ENCODE measurements at places on chromosomes 12 and 14.

GRCh38 chr14:77979171-77979570, 179.3 kb downstream of the ADCK1 start:
- DNase-seq: no peak

DNA sequence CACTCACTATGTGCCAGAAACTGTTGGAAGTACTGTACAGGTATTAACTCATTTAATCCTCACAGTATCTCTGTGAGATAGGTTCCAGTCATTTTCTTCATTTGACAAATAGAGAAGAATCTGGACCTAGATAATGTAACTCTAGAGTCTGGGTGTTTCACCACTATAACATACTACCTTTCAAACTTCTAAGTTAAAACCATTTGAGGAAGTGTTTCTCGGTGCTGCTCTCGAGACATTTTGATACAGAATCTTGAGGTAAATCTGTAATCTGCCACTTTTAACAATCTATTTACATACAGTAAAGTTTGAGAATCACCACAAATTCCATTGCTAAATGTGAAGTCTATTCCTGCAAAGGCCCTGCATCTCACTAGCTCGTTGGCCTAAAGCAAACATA, 8.8 kb downstream of the OLR1 start:
- no peak for DNase-seq

- DNase-seq: no peak
These were observed 440.4 kb downstream of the ADAMTS20 start for GRCh38 chr12:43111608-43112007.

DNA sequence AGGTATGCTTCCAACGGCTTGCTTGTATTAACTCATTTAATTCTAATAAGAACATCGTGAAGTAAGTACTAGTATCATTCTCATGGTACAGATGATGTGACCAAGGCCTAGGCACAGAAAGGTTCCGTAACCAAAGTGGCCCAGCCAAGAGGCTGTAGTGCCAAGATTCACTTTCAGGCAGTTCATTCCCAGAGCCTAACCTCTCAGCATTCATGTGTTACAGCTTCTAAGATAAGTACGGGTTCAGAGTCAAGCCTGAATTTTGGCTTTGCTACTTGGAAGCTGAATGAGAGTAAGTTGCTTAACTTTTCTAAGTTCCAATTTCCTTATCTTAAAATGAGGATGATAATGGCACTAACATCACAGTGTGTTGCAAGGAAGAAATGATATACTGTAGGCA, 379.9 kb downstream of the AEBP2 start:
- no peak for DNase-seq

DNA sequence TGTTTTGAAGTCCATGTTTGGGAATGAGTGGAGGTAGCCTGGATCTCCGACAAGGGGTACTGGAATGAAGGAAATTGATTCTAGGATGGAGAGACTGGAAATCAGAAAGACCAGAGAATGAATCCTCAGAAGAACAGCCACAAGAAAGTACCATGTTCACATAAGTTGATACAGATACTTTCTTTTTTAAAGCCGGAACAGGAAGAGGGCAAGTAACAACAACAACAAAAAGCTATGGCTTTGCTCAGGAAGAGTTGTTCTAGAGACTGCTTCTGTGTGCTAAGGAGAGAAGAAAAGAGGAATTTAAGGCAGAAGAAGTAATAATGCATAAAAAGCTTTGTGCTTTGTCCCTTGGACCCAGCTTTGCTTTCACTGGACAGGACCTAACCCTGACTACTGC, 6.2 kb downstream of the TC2N start:
- DNase-seq: no peak

DNA sequence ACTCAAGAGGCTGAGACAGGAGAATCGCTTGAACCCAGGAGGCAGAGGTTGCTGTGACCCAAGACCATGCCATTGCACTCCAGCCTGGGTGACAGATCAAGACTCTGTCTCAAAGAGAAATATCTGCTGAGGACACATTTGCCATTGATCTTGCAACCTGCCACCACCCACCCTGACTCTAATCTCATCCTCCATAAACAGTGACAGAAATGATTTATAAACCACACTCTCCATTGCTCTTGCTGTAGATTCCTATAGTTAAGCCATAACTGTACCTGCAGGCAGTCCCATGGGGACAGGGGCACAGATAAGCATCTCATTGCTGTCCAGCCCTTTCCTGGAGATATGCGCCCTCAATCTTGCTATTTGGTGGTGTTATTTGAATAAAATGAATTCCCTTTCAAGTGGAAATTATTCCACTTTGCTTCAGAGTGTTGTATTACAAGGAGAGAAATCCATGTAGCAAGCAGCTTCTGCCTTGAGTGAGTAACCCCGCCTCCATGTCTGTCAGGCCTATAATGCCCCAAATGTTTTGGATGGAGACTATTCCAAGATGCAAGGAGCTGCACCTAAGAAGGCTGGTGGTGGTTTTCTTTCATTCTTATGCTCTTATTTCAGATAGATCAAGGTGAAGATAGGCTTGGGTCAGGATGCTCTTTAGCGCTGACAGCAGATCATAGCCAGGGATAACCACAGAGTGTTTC, 3.0 kb upstream of the ZDHHC22 start:
- no peak for DNase-seq

DNA sequence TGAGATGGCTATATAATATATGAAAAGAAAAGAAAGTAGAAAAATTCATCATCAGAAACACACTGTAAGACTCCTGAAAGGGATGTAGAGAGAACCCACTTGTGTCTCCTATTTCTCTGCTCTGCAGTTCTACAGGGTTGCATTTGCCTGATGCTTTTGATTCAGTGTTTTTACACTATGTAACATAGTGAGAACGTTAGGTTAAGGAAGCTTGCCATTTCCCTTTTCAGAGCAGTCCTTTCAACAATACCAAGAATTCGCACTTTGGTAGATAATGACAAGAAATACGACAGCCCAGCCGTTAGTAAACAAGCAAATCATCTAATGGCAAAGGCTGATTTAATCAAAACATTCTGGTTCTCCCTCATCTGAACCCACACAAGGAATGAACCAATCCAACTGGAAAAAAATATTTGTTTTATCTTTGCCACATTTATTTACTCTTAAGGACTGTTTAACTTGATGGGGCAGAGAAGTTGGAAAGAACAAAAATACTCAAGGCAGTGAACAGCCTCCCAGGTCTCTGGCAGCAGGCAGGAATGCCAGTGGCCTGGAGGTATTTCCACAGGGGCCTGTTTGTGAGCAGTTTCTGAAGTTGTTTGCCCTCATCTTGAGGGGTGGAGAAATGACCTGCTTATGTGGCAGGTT, 30.8 kb upstream of the SOCS2 start:
- no peak for DNase-seq

GRCh38 chr12:69984241-69984640, 159.2 kb downstream of the MYRFL start:
- no peak for DNase-seq

- no peak for DNase-seq
These were observed 19.3 kb upstream of the MDM2 start for GRCh38 chr12:68788554-68789143.

GRCh38 chr12:19436931-19437330, 2.4 kb upstream of the AEBP2 start:
- no peak for DNase-seq

DNA sequence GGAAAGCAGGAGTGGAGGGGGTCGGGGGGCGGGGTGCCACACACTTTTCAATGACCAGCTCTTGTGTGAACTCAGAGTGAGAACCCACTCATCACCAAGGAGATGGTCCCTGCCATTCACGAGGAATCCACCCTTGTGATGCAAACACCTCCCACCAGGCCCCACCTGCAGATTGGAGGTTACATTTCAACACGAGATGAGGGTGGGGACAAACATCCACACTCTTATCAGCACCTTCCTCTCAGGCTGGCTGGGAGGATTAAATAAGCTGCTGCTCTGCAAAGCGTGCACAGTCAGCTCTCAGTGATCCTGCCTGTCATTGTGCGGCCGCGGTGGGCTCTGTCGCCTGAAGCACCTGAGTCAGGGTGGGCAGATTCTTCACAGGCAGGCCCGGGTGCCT, 39.7 kb downstream of the AACS start:
- no peak for DNase-seq

DNA sequence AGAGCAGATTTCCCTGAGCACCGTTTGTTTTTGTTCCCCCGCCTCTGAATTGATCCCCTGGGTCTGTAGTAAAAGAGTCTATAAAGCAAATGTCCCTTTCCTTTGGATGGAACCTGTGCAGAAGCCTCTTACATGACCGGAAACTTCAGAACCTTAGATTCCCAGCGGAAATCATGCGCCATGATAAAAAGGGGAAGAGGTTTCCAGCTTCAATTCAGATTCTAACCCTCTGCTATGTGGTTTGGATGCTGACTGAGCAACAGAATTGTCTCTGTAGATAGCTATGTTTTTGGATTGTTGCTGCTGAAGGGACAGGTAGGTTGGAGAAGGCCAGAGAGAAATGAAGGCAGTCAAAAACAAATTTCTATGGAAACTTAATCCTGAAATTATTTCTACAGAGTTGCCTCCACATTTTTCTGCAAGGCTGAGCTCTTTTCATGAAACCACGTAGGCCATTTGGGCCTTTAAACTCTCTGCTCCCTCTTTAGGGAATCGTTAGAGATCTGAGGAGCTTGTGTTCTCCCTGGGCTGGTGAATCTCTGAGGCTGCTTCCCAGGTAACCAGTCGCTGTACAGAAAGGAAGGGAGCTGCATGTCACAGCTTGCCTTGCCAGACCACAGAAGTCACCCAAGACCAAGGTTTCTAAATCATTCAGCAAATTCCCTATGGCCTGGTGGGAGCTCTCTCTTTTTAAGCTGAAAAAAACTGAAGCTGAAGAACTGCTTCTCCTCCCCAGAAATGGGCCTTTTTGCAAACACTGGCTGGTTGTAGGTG, 28.7 kb upstream of the OR10P1 start:
- no peak for DNase-seq

DNA sequence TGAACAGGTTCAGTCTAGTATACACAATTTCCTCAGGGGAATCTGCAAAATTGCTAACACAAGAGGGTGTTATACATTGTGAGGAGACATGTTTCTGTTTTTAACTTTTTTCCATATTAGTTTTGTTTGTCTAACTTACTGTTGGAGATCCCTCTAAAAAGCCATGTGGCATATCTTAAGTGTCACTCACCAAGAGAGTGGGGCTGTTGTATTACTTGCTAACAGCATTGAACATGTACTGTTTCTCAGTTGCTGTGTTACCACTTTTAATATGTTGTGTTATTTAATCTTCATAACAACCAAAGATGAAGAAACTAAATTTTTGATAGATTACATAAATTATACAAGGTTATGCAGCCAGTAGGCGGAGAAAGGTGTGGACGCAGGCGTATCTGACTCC, 154.3 kb upstream of the NPAS3 start:
- no peak for DNase-seq

- no peak for DNase-seq
These were observed 31.9 kb upstream of the ACSM4 start for GRCh38 chr12:7271893-7272514.

DNA sequence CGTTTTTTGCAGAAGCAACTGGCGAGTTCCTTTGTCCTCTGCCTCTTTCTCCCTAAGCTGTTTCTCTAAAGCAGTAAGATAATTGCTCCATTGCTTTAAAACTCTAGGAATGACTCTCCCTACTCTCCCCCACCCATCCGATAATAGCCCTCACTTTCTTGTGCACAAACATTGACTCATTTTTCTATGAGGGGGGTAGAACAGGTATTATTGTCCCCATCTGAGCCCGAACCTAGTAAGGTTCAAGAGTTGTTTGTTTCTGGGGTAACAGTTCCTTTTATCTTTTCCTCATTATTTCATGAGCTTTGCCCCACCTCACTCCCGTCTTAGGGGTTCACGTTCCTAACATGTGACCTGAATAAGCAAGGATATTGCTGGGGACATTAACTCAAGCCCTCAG, 190.6 kb downstream of the EMP1 start:
- DNase-seq: no peak

DNA sequence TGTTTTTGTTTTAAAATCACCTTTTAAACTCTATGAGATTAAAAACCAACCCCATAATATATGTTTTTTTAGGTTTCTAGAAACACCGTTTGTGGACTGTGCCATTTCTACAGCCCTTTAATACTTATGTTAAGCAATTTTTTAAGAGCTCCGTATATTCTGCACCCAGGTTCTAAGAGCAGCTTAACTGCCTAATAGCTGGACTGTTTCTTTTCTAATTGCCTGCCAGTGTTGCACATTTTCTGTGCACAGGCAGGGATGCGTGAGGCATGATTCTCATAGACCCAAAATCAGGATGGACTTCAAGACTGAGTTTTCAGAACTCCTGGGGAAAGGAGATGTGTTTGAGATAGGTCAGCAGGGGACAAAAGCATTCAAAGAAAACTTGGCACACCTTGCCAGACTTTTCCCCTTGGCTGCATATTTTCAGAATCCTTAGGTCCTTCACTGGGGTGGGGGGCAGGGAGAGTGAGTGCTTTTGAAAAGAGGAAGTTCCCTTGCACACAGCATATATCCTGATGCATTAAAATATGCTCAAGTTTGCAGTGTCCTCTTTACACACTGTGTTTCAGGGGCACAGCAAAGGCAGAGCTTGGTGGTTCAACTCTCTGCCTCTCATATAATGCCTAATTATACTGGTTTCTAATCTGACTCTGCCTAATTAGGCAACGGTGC, 27.9 kb downstream of the TMEM30B start:
- DNase-seq: no peak

DNA sequence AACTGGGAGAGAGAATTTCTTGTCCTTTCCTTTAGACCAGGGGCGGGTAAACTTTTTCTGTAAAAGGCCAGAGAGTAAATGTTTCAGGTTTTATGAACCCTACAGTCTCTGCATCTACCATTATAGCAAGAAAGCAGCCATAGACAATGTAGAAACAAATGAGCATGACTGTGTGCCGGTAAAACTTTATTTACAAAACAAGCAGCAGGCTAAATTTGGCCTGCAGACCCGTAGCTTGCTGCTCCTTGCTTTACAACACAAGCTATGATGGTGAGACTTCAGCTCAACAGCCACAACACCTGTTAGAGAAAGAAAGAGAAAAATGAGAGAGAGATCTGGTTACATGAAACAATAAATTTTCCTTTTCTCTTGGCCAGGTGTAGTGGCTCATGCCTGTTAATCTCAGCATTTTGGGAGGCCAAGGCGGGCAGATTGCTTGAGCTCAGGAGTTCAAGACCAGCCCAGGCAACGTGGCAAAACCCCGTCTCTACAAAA, 4.2 kb upstream of the CDC42BPB start:
- DNase-seq: no peak

GRCh38 chr12:5778821-5779220, 166.2 kb downstream of the ANO2 start:
- DNase-seq: no peak

DNA sequence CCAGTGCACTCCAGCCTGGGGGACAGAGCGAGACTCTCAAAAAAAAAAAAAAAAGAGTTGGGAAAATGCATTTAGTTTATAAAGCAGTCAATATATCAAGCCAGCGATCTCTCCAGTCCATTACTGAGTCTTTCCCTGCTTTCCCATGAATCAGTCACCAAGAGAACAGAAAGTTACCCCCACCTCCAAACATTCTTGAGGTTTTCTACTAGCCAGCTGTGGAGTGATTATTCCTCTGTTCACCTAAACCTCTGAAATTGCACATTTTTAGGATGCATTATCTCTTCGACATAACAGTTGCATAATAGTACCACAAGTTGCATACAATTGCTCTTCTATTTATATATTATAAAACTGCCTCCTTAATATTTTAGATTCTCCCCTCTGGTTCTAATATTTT, 134.8 kb upstream of the DIO3 start:
- DNase-seq: no peak

GRCh38 chr12:104055686-104056388, 5.8 kb upstream of the GLT8D2 start:
- no peak for DNase-seq

- DNase-seq: no peak
These were observed 5.2 kb upstream of the AP1G2 start for GRCh38 chr14:23572836-23573235.
